Esophagus squamous epithelium (tissue), 5 donors: ENCODE measurements at places on chromosomes 6 and 20. TPM values are rescaled to one million over a fixed set of nuclear protein-coding genes. Genes with fewer than 3 reads are reported as not detected.

BFSP1 gene
- total RNA-seq: 0.56 TPM

AVP gene
- total RNA-seq: not detected

FAM209A gene
- total RNA-seq: not detected

ADA gene
- total RNA-seq: 3.8 TPM

PLN gene
- 5.4 TPM for total RNA-seq

DPPA5 gene
- total RNA-seq: not detected

HMGCLL1 gene
- 0.61 TPM for total RNA-seq

VWA7 gene
- 0.57 TPM for total RNA-seq

ARMH2 gene
- total RNA-seq: not detected

ZNF512B gene
- total RNA-seq: 11.2 TPM

DNA sequence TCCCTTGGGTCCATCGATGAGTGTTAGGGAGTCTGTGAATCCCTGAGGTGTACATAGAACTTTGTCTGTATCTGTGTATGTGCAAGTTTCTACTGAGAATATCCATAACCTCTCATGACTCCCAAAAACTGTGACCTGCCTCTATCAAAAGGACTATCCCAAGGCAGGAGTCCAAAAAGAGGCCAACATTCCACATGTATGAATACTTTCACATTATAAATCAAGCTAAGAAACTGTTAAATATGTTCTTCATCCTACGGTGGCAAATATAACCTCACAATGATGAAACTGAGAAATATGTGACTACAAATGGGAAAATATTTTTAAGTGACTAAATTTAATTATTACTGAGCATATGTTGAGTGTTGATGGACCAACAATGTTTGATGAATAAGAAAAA lies 16.1 kb upstream of the STX11 start:
- DNase-seq: no peak

- no peak for DNase-seq
Observed at GRCh38 chr6:2266031-2266795, 20.8 kb upstream of the GMDS start.

- DNase-seq: no peak
Observed at GRCh38 chr20:35246723-35247122, 20.2 kb downstream of the MMP24 start.

DNA sequence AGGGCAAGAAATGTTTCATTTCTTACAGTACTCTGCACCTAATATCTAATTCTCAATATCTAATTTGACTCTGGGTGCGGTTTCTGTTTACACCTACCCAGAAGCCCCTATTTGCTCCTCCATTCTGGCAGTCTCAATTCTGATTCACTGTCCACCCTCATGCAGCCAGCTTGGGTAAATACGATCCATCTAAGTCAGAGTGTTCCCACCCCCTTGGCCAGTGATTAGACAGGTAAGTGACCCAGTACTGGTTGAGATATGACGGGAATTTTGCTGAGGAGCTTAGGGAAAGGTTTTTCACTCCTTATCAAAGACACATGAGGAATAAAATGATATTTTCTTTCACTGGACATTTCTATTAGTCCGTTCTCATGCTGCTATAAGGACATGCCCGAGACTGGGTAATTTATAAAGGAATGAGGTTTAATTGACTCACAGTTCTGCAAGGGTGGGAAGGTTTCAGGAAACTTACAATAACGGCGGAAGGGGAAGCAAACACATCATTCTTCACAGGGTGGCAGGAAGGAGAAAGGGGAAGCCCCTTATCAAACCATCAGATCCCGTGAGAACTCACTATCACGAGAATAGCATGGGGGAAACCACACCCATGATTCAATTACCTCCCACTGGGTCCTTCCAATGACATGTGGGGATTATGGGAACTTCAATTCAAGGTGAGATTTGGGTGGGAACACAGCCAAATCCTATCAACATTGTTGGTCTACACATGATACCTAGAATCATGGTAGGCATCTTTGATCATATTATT lies 29.4 kb downstream of the GLO1 start:
- no peak for DNase-seq

DNA sequence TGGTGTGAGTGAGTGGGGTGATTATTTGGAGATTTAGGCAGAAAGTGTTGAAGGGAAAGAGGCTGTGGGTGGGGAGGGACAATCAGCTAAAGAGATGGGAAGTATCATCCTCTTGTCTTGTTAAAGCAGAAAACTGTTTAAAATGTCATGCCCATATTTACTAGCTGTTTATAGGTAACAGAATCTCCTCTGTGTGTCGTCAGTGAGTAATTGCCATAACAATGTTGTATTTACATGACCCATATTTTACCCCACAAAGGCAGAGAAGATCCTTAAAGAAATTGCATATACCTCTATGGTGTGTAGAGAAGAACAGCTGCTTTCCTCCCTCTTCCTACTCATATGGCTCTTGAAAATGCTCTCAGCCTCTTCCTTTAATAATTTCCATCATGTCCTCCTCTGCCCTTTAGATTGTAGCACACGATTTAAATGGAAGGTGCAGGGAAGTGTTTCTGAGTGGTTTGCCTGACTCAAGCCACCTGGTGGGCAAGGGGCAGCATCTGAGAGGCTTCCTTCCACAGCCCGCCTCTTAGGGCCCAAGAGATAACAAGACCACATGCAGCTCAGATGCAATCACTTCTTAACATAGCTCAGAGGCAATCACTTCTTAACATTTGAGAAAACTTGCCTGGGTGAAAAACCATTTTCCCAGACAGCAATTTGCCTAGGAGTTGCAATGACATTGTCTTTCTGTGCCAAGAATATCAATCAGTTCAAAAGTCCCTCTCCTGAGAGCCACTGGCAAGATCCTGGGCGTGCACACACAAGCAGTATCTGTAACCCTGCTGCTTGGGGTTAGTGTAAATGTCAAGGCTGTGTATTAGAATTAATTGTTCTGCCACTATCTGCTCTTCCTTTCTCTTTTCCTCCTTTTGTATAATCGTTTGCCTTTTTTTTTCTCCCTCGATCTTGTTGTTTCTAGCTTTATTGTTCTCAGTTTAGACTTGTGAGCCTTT lies 44.1 kb upstream of the EDN1 start:
- DNase-seq: no peak

GRCh38 chr6:46376562-46377061 lies 114.6 kb downstream of the RCAN2 start:
- DNase-seq: no peak

- no peak for DNase-seq
Observed at GRCh38 chr6:33000055-33000454, 9.3 kb downstream of the HLA-DOA start.

DNA sequence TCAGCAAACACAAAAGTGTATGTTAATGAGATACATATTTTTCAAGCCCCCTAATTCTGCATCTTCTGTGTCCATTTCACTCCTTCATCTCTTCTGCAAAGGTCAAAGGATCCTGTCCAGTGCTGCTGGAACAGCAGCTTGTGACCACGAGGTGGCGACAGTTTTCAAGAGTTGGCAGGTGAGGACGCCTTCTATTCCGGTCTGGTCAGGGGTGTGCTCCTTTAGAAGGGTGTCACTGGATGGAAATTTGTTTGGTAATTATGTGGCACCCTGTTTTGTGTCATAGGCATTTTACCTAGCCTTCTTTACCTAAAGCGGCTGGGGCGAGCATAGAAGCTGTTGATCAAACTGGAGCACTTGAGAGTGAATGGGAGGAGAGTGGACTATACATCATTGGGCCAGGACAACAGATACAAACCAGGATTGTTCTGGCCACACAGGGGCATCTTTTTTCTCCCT lies 32.9 kb upstream of the ERVFRD-1 start:
- DNase-seq: peak; percentile 2

DNA sequence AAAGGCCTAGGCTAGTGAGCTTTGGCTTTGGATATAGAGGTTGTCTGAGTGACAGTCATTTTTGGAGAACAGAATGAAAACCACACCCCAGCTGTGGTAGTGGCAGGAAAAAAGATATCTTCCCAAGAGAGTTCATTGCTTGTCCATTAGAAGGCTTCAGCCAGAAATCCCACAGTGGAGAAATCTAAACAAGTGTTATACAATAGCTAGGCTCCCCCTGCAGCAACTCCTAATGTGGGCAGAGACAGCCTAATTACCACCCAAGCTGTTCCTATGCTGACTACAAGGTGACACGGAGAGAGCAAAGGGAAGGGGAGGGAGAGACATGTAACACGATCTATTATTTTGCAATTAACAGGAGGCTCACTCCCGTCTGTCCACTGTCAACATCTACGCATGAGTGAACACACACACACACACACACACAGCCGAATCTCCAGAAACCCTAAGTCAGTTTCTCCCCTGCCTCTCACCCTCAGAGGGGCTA lies 147.5 kb upstream of the TCF21 start:
- DNase-seq: no peak

DNA sequence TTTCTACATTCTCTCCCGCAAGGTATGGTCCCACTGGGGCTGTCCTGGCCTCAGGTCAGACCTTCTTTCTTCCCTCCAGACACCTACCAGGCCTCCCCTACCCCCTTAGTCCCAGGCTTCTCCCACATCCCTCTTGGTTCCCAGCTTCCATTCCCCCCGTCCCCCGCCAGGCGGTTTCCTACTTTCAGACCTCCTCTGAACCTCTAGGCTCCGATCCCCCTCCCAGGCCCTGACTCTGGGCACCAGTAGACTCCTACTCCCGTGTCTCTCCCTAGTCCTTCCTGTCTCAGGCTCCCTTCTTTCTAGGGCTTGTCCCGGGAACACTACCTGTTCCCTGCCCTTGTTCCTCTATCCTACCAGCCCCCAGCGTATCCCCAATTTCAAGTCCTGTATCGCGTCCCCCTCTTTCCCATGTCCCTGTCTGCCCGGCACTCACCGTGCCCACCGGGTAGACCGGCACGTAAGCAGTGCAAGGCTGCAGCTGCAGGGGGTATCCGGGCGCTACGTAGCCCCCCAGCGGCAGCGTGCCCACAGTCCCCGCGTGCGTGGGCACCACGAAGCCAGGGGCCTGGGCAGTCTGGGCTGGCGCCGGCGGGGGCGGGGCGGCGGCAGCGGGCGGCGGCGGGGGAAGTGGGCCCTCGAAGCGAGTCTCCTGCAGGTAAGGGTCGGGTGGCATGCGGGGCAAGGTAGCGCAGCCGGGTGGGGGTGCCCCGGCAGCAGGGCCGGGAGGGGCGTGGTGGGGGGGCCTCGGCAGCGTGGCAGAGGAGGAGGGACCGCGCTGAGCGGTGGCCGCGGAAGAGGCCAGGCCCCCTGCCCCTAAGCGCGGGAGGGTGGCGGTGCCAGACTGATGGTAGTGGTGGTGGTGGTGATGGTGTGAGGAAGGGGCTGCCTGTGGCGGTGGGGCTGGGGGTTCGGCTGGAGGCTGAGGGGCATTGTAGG lies 1.5 kb downstream of the PRRT1 start:
- no peak for DNase-seq

DNA sequence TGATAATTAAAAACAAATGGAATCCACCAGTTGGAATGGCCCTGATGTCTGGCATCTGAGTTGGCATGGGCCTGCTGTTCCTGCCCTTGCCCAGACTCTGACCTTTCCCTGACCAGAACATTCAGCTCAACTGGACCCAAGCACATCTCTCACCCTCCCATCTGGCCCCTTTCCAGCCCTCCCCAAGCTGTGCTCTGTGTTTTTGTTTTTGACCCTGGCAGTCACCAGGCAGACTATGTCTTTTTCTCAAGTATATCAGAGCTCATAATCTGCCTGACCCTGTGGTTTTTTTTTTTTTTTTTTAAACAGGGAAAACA lies 117.6 kb downstream of the TRDN start:
- no peak for DNase-seq

DNA sequence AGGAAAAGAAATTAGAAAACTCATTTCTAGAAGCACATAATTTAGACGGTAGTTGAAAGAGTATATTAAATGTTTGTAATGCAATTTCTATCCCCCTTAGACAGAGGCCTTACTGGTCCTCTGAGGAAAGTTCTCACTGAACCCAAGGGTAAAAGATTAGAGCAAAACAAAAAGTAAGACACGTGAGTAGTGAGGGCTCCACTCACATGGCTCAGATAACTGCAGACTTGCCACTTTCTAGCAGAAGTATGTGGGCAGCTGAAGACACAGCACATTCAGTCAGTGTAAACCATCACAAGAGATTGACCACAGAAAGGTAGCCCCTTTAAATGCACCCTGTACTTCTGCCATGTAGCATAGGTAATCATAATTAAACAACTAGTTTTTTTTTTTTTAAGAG lies 193.8 kb downstream of the BTBD9 start:
- DNase-seq: no peak

DNA sequence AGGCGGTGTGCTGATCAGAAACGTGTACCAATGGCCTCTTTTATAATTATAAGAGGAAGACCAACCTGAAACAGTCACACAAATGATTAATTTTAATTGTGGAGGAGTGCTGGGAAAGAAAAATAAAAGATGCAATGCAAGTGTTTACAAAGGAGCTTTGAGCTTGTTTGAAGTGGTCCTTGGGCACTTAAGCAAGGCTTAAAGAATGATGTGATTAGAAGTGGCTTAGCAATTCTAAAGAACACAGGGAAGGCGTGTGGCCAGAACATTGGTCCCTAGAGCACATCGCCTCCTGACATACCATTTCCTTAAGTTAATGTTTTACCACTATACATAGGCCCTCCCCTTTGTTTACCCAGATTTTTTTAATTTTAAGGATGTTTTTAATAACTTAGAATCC lies 26.1 kb downstream of the PTPN1 start:
- DNase-seq: no peak

- DNase-seq: no peak
Observed at GRCh38 chr6:117143647-117144046, 121.7 kb upstream of the VGLL2 start.

DNA sequence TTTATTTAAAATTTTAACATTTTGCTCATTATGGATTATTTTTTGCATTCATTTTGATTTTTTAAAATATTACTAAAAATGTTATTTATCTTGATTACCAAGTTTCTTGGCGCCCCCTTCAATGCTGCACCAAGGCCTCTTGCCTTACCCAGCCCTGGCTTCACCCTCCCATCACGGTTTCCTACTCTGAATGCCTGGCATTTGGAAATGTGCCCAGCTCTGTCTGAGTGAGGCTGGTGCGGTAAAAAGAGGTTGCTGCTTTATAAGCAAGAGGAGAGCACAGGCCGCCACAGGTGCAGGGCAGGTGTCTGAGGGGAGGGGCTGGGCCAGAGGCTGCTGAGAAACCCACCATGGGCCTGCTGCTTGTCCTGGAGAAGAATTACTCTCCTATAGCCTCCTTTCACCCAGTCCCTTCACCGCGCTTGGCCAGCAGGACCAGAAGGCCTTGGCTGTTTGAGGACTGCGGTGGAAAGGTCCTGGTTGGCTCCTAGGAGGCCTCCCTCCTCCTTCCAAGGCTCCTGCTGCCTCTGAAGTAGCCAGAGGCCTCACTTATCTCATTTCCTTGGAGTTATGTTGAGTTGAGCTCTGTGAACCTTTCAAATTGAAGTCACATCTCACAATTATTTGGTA lies 62.6 kb downstream of the BANF2 start:
- no peak for DNase-seq

DNA sequence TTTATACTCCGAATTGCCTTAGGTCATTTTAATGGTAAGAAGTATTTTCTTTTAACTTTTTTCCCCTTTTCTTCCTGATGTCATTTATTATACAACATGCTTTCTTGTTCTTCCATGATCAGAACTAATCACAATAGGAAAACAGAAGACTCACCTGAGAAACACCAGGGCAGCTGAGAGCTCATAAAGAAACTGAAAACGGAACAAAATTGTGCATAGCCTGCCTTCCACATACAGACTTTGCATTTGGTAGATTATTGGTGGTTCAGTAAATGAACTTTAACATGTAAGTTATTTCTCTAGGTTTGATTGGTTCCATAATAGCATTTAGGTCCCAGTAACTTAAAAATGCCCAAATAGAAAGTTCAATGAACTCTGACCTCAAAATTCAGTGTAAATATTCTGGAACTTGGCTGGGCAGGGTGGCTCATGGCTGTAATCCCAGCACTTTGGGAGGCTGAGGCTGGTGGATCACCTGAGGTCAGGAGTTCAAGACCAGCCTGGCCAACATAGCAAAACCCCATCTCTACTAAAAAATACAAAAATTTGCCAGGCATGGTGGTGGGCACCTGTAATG lies 161.1 kb upstream of the DTNBP1 start:
- no peak for DNase-seq

- no peak for DNase-seq
Observed at GRCh38 chr6:122081921-122082320, 317.5 kb upstream of the HSF2 start.
